ENCODE measurements at places on chromosomes 1 and 21.

GRCh38 chr1:232728507-232729263 is 76.5 kb upstream of the MAP10 start:
- DNase-seq = no peak

DNA sequence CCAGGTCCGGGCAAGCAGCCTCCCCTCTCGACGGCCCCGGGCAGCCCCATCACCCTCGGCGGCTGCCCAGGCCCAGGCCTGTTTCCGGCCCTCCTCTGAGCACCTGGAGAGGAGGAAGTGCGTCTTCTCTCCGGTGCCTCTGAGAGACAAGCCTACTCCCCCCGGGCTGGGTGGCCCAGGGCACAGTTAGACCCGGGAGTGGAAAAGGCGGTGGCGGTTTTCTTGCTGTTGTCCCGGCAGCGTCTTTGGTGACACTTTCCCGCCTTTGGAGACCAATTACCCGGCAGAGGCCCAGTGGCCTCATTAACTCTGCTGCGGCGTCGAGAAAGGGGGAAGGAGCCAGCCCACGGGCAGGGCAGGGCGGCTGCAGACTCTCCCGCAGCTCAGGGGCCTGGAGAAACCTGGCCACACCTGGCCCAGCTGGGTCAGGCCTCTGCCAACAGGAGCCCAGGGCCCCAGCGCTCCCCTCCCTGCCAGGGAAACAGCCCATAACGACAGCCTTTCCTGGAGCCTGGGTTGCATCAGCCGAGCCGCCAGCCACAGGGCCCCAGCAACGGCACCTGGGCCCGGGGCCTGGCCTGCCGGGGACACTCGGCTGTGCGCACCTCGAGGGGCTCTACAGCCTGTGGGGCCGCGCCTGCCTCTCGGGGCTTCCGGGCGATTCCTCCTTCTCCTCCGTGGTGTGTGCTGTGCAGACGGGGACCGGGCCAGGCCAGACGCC is 28.4 kb upstream of the C1orf159 start:
- DNase-seq = no peak

- no peak for DNase-seq
Measured at GRCh38 chr1:78348496-78349284, 142.1 kb upstream of the PTGFR start.

- DNase-seq = no peak
Measured at GRCh38 chr1:239293350-239294110, 92.8 kb upstream of the CHRM3 start.

GRCh38 chr1:7252411-7253117 is 467.3 kb downstream of the CAMTA1 start:
- no peak for DNase-seq

GRCh38 chr1:56326056-56326455 is 253.3 kb downstream of the PLPP3 start:
- no peak for DNase-seq

- DNase-seq = no peak
Measured at GRCh38 chr1:184462155-184462554, 75.3 kb downstream of the C1orf21 start.

DNA sequence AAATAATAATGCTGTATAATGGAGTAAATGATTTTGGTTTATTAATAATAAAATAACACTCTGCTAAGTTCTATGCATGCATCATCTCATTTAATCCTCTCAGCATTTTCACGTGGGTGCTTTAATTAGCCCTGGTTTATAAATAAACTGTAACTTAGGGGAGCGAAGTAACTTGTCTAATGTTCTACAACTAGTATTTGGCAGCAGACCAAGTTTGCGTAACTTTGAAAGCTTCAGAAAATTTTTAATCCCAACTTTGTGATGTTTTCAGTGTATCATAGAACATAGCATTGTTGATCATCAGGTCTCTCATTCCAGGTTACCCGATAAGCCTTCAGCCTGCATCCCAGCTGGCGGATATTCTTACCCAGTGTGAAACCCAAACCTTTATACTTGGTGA is 322.4 kb upstream of the SGIP1 start:
- no peak for DNase-seq

DNA sequence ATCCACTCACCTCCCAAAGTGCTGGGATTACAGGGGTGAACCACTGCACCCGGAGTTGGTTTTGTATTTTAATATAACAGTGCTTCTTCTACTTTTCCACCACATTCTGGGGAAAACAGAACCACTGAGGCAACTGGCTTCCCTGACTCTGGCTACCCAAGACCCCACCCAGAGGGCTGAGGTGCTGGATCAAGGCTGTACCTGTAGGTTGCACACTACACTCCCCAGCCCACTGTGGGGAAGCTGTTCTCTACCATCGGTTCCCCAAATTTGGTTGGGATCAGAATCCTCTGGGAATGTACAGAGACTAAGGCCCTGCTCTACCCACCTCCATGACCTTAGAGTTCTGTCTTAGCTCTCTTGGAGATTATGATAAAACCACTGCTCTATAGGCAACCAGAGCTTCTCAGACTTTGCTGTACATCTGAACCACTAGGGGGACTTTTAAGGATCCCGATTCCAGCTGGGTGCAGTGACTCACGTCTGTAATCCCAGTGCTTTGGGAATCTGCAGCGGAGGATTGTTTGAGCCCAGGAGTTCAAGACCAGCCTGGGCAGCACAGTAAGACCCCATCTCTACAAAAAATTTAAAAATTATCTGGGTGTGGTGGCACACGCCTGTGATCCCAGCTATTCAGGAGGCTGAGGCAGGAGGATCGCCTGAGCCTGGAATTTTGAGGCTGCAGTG is 51.6 kb downstream of the GNG4 start:
- no peak for DNase-seq

- no peak for DNase-seq
Measured at GRCh38 chr1:73772941-73773340, 425.0 kb downstream of the LRRIQ3 start.

DNA sequence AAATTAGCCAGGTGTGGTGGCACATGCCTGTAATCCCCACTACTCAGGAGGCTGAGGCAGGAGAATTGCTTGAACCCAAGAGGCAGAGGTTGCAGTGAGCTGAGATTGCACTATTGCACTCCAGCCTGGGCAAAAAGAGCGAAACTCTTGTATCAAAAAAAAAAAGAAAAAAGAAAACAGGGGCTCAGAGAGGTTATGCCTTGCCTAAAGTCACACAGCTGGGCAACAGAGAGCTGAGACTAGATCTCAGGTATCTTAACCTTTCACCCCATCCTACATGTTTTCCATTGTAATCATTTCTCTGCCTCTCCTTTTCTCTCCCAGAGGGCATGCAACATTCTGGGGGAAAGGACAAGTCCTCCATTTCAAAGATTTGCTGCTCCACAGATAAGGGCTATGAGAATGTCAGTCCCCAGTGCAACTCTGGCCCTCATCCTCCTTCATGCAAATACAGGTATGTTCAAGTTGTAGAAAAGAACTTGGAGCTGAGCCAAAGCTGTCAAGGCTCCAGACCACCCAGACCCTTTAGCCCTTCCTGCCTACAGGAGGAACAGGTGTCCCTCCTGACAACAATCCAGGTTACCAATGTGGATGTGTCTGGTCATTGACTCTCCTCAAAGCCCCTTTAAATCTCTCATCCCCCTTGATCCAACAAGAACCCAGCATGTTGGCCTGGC is 6.9 kb downstream of the SLC9A1 start:
- no peak for DNase-seq

GRCh38 chr1:116878804-116879477 is 30.8 kb upstream of the PTGFRN start:
- no peak for DNase-seq

DNA sequence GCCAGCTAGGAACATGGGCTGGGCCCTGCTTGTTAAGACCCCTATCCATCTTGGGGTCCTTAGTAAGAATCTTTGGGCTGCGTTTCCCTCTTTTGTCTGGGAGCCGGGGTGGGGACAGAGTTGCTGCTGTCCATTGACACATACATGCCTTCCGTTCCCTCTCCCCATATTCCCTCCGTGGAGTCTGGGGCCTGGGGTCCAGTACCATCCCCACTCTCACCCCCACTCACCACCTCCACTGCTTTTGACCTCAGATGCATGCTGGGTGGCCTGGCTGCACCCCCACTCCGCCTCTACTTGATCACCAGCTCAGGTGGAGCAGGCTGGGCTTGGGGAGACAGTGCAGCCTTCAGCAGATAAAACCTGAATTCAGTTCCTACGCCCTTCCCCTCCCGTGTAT is 3.3 kb downstream of the RD3 start:
- no peak for DNase-seq

GRCh38 chr1:184210031-184210430 is 158.5 kb downstream of the TSEN15 start:
- no peak for DNase-seq

- DNase-seq = no peak
Measured at GRCh38 chr1:168178227-168178637, 530 bp upstream of the TIPRL start.

GRCh38 chr21:39046236-39046916 is 136.9 kb downstream of the PSMG1 start:
- DNase-seq = no peak

- no peak for DNase-seq
Measured at GRCh38 chr1:75135573-75136194, 1.5 kb downstream of the LHX8 start.

GRCh38 chr1:3590139-3590763 is 21.1 kb downstream of the MEGF6 start:
- DNase-seq = no peak

- no peak for DNase-seq
Measured at GRCh38 chr1:208524376-208524775, 280.2 kb upstream of the PLXNA2 start.

DNA sequence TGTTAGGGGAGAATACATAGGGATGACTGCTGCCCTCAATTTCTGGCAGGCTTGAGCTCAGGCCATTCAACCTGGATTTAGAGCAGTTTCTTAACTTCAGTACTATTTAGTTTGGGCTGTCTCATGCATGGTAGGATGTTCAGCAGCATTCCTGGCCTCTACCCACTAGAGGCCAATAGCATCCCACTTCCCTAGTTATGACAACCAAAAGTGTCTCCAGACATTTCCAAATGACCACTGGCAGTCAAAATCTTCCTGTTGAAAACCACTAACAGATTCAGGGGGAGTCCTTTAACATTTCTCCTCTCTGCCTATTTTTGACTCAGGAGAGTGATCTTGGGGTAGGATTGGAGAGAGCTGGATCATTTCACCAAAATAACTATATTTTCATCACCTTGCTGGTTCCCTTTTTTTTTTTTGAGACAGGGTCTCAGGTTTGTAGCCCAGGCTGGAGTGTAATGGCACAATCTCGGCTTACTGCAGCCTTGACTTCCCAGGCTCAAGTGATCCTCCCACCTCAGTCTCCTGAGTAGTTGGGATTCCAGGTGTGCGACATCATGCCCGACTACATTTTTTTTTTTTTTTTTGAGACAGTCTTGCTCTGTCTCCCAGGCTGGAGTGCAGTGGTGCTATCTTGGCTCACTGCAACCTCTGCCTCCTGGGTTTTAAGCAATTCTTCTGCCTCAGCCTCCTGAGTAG is 8.7 kb downstream of the GNAT2 start:
- DNase-seq = no peak

DNA sequence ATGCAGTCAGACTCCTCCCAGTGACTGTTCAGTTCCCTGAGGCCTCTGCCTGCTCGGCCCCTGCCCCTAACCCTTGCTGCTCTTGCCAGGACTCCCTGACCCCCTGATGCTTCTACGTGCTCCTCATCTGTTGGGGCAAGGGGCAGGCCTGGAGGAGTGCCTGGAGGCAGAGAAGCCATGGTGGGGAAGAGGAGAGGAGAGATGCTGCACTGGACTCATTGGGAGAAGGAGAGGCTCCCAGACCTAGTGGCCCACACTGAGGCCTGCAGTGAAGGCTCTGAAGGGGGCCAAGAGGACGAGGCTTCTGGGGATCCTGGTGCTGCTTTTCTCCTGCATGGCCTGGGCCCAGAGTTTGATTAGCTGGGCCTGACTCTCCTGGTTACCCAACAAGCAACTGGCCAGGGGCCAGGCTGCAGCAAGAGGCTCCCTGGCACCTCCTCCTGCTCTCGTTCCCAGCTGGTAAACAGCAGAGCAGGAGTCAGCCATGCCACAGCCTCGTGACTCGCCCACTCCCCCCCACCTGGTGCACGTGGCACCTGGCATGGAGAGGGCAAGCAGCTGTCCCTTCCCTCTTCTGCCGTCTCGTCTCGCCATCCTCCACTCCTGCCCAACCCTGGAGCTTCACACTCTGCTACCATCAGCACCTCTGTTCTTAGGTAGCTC is 847 bp upstream of the RORC start:
- peak; percentile 52 for DNase-seq

GRCh38 chr21:37297364-37297763 is 30.2 kb upstream of the VPS26C start:
- no peak for DNase-seq

DNA sequence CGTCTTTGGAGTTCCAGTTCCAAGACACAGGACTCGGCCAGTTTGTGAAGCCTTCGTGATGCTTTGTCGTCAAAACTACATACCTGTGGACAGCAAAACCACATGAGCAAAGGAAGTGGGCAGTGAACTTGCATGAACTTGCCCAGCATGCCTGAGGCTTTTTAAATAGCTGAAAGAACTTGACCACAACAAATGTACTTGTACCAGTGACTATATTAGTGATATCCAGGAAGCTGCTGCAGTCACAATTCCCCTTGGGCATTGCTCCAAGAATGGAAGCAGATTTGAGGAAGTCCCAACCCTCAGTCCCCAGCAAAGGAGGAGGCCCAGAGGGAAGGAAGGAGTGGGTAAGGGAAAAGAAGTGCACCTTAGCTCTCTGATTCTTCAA is 2.6 kb downstream of the FUCA1 start:
- no peak for DNase-seq

DNA sequence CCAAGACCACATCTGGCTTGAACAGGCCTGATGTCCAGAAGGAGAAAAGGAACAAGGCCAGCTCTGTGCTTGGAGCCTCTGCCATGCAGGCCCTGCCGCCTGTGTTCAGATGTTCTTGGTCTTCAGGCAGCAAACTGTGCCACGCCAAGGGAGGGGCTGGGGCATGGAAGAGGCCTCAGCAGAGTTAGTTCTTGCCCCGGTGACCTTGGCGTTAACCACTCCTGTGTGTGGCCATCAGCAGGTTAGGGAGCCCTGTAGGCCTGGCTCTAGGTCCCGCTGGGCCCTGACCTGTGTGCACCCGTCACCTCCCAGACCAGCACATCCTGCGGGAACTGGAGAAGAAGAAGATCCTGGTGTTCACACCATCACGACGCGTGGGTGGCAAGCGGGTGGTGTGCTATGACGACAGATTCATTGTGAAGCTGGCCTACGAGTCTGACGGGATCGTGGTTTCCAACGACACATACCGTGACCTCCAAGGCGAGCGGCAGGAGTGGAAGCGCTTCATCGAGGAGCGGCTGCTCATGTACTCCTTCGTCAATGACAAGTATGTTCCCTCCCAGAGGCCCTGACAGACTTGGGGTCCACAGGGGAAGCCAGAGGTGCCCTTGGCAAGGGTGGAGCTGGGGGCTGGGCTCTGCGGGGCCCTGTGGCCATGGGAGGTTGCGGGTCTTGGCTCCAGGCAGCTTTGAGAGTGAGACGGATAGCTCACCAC is 7.1 kb downstream of the ZC3H12A start:
- no peak for DNase-seq

- DNase-seq = no peak
Measured at GRCh38 chr1:16605532-16606505, 7.5 kb downstream of the NBPF1 start.

Data from cortex of kidney (tissue), 1 donor.